ENCODE measurements at places on chromosomes 1 and 21. TPM values are rescaled to one million over a fixed set of nuclear protein-coding genes. Genes with fewer than 3 reads are reported as not detected.

DNA sequence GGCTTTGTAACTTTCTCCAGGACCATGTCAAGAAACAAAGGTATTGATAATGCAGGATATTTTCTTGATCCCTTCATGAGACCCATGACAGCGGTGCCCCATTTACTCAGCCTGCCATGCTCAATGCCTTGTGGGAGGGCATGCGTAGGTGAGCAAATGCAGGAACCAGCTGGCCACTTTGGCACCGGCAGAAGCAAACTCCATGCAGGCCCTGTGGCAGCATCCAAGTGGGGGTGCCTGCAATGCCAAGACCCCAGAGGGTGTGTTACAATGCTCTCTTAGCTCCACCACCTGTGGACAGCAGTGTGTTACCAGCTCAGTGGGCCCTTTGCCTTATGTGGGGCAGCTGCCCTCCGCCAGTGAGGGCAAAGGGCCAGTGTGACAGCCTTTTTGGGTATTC, 108.1 kb downstream of the ATP1B1 start:
- DNase-seq, result no peak

DNA sequence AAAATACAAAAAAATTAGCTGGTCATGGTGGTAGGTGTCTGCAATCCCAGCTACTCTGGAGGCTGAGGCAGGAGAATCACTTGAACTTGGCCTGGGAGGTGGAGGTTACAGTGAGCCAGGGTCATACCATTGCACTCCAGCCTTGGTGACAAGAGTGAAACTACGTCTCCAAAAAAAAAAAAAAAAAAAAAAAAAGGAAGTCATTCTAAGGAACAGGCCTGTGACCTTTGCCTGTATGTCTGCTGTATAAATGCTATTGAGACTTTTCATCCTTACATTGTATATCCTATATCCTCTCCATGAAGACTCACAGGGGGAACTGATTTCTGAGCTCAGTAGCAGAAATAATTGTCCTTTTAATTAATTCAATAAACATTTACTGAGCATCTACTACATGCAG, 7.5 kb upstream of the CTPS1 start:
- no peak for DNase-seq

Gene PLA2G2D
- total RNA-seq, result not detected

Gene AGL
- total RNA-seq, result 14.6 TPM

DNA sequence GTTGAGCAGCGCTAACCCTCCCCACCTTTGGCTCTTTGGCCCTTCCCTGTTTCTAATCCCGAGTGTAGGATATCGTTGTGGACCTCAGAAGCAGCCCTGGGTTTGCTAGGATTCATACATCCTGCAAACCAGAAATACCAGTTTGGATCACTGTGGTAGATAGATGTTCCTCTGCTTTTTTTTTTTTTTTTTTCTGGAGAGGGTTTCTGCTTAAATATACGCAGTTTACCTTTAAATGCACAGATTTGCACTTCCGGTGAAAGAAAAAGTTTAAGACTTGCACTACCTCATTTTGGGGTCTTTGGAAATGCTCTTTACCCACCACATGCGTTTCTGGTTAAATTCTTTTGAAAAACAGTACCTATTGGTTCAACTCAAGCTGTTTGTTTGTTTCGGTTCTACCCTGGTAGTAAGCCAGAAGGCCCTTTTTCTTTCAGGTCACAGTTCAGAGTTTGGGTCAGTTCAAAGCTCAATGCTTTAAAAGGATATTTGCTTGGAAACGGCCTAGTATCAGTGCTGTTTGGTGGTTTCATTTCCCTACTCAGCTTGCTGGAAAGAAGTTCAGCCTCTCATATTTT, 908 bp downstream of the DDI2 start:
- no peak for DNase-seq

Gene WNT4
- total RNA-seq, result 4.2 TPM

Gene HMCN1
- total RNA-seq, result 26.0 TPM

DNA sequence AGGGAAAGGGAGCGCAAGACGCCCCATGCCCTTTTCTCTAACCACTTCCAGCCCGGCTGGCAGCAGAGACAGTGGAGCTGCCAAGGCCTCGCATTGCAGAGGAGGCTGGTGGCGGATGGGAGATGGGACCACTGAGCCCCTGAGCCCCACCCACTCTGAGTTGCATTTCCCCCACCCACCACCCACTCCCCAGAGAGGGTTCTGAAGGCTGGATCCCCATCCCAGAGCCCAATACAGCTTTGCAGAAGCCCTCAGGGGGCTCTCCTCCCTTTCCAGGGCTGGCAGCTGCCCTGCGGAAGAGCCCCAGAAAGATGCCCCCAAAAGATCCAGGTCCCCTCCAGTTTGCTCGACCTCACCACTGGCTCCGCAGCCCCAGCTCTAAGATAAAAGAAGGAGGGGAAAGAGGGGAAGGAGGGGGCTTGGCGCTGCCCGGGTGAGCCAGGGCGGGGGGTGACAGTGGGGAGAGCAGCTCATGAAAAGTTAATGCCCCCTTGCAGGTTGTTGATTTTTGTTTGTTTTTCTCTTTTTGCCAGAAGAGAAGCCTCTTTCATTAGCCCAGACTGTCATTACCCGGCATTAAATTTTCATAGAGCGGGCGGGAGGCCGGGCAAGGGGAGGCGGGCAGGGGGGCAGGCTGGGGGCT, 38.4 kb upstream of the CASZ1 start:
- DNase-seq, result no peak

GRCh38 chr1:110620250-110620615, 14.1 kb upstream of the KCNA2 start:
- DNase-seq, result no peak

GRCh38 chr1:21254335-21254951, 35.8 kb downstream of the ECE1 start:
- peak; percentile 85 for DNase-seq

DNA sequence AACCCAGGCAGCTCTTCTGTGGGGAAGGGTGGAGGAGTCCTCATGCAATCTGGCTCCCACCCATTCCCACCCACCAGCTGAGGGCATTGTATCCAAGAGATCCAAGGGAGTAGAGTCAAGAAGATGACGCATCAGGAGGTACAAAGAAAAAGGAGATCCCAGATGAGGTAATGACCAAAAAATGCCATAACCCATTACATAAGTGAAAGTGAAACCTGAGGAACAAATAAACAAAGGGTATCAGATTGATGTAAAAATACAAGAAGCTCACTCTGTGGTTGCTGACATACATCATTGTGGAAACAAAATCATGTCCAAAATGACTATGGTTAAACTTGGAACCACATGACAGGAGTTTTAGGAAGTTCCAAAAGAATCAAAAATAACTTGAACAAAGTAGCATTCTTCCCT, 42.5 kb downstream of the CCN1 start:
- no peak for DNase-seq

DNA sequence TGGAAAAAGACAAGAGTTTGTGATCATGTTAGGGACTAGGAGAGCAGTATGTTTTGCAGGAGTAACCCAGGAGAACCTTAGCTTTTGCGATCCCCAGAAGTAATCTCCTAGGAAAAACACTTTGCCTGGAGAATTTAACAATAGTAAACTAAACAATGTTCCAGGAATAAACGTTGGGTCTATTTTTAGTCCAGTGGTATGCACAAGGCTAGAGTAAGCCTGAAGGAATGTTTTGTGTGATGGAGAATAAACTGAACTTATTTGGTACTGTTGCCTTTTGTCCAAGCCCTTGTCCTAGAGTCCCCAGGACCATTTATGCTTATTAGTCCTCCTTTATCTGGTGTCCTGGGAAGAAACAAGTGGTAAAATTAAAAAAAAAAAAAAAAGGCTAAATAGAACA, 28.7 kb upstream of the RGS5 start:
- DNase-seq, result no peak
